Mesothelial cell of epicardium (in vitro differentiated cells): ENCODE measurements at places on chromosomes 4 and X. TPM values are rescaled to one million over a fixed set of nuclear protein-coding genes. Genes with fewer than 3 reads are reported as not detected.

Gene CSN1S1
- not detected in 3 replicates for total RNA-seq

Gene ERAS
- total RNA-seq = 0.33 to 0.63 TPM (median 0.54 TPM) in 3 replicates

Gene SMAD1
- total RNA-seq = 35.6 to 40.5 TPM (median 38.4 TPM) in 3 replicates

Gene ATP8A1
- total RNA-seq = 13.0 to 15.7 TPM (median 14.0 TPM) in 3 replicates

Gene RPL10
- total RNA-seq = 2,969 to 3,108 TPM (median 3,066 TPM) in 3 replicates

Gene LRAT
- 20.3 to 23.3 TPM (median 22.9 TPM) in 3 replicates for total RNA-seq

Gene MAGEB17
- total RNA-seq = not detected in 3 replicates

Gene HS3ST1
- 3.4 to 6.2 TPM (median 5.6 TPM) in 3 replicates for total RNA-seq

Gene PSAPL1
- 0.07 TPM in 1 of 3 replicates, not detected in the others for total RNA-seq

Gene ZNF674
- total RNA-seq = 4.5 to 6.4 TPM (median 5.7 TPM) in 3 replicates

Gene TENM3
- 104 to 107 TPM (median 106 TPM) in 3 replicates for total RNA-seq

Gene TNMD
- total RNA-seq = 0.29 to 0.38 TPM in 2 of 3 replicates, not detected in the other

Gene MAOA
- total RNA-seq = 0.51 to 1.1 TPM (median 0.63 TPM) in 3 replicates

Gene AFF2
- 5.8 TPM in 3 replicates for total RNA-seq

Gene OPRPN
- total RNA-seq = not detected in 3 replicates

Gene AP1AR
- total RNA-seq = 15.3 to 15.5 TPM (median 15.4 TPM) in 3 replicates
